ENCODE measurements at places on chromosomes 12 and 14.
A peak's percentile ranks its signal among the peaks of the same experiment; 100 is the strongest.

DNA sequence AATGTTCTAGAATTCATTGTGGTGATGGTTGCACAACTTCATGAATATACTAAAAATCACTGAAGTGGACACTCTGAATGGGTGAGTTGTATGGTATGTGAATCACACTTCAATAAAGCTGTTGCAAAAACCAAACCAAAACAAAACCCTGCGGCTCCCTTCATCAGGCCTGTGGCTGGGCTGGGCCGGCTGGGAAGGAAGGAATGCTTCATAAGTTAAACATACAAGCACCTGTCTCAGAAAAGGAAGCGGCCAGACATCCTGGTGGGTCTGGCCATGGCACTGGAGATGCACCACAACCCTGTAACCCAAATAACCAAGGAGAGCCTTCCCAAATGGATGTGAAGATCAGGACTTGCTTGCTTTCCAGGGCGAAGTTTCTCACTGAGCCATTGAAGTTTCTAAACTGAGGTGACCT is 34.9 kb downstream of the TTC7B start:
- no peak for DNase-seq

GRCh38 chr14:89504602-89505313 is 87.7 kb upstream of the FOXN3 start:
- DNase-seq = no peak

DNA sequence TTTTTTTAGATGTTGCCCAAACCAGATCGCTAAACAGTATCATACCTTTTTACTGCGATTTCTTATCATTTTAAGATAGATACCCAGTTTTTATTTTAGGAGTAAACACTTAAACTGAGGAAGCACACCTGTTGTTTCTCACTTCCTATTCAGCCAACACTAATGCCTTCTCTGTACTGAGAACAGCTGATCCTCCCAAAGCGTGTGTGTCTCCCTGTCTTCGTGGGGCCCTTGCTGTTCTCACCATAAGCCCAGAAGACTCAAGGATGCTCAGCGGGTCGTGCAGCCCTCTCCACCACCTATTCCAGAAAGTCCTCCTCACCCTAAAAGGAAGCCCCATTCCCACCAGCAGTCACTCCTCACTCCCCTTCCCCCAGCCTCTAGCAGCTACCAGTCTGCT is 14.8 kb downstream of the PPP2R5C start:
- no peak for DNase-seq

DNA sequence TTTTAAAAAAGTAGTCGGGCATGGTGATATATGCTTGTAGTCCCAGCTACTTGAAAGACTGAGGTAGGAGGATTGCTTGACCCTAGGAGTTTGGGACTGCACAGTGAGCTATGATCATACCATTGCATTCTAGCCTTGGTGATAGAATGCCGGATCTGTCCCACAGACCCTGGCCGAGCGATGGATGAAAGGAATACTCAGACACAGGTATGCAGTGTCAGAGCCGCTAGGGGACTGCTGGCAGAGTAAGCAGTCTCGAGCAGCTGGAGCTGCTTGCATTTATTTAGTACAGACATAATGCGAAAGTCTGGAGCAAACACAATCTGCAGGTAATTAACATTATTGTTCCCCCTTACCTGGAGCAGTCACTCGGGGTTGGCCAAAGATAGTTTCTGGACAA is 18.6 kb downstream of the AICDA start:
- DNase-seq = no peak

DNA sequence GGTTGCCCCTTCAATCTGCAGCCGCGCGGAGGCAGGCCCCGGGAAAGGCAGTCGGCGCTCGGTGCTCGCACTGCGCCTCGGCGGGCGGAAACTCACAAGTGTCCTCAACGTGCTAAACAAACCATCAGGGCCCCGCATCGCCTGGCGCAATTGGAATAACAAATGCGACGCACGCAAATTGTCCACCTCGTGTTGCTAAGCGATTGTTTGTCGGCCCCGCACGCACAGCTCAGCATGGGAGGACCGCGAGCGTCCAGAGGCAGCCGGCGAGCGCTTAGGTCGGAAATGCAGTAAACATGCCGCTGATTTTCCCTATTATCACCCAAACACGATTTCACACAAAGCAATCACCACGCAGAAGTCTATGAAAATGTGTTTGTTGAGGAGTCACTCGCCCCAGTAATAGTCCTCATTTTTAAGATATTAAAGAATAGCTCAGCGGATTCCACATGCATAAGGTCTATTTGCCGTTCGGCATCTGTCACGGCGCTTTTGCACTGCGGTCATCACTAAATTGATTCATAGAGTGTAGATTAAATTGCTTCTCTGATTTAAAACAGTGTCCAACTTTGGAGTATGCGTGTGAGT is 3.2 kb upstream of the GSC start:
- DNase-seq = no peak

DNA sequence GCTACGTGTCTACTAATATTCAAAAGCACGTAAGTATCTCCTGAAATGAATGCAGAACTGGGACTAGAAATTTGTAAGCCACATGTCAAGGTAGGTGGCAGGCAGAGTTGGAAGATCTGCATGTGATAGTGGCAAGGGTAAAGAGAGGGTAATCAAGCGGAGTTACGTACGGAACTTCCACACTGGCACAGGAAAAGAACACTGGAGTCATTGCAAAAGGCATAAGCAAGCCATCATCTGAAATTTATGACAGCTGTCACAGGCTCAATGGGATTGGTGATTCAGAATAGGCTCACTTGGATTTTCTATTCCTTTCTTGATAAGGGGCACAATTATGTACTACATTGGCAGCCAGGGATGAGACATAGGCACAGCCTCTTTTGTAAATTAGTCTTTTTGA is 245.3 kb downstream of the PDZRN4 start:
- DNase-seq = no peak

GRCh38 chr12:45433441-45433868 is 217.6 kb downstream of the ANO6 start:
- no peak for DNase-seq

- no peak for DNase-seq
Observed at GRCh38 chr14:90675399-90675798, 140.8 kb downstream of the TTC7B start.

DNA sequence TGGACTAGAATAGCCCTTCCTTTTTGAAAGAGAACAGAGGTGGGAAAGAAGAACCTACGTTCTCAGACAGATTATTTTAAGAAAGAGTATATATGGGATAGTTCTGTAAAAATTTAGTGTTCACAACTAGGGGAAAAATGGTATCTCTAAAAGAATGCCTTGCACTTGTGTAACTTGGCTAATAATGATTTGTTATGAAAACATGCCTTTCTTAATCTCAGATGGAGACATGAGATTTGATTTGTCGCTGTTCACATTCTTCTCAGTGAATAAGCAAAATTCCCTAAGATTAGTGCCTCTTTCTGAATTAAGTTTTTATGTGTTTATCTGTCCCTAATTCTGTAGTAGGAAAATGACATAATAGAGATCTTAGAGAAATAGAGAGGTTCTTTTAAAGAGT is 100.8 kb downstream of the USP15 start:
- DNase-seq = no peak

- DNase-seq = no peak
Observed at GRCh38 chr12:45477526-45477925, 252.0 kb upstream of the ARID2 start.

GRCh38 chr12:108825201-108825950 is 32.0 kb downstream of the SSH1 start:
- no peak for DNase-seq

GRCh38 chr12:49945394-49946080 is 5.0 kb upstream of the AQP2 start:
- DNase-seq = peak; percentile 79

- no peak for DNase-seq
Observed at GRCh38 chr12:62754706-62755105, 180.2 kb downstream of the PPM1H start.

DNA sequence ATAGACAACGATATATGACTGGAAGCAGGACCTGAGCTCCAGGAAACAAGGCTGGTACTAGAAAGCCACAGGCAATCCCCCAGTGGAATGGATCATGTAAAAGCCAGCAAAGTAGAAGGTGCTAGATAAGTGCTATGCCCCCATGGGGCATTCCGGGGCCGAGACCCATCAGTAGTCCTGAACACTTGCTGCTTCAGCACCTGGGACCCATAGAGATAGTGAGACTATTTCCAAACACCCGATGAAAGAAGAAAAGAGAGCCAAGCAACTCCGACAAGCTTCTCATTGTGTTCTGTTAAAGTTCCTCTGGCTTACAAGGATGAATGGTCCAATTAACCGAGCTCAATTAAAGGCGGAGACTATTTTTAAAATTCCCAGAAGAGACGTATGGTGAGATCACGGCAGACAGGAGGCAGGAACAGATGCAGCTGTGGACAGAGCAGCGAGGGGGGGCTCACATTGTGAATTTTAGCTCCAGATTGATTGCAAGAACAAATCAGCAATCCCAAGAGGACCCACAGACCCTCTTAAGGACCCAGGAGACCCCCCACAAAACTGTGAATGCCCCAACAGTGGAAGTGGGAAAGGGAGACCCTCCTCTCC is 142.5 kb upstream of the OVCH1 start:
- no peak for DNase-seq

GRCh38 chr14:38250331-38250730 is 5.6 kb downstream of the CLEC14A start:
- no peak for DNase-seq

DNA sequence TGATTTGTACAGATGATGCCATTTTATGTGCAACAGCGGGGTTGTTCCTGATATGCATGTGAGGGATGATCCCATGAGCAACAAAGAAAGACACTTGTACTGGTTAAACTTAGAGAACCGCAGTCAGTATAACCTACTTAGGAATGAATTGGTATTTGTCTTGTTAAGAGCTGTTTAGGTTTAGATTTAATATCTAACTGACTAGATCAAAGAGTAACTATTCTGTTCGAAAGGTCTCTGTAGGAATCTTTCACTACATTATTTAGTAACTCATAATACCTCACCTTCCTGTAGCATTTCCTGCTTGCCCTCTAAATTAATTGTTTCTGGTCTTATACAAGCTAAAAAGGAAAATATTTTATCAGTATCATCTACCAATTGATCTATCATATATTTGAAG is 350.4 kb downstream of the TRHDE start:
- DNase-seq = no peak

GRCh38 chr12:108711489-108712164 is 19.7 kb downstream of the CORO1C start:
- no peak for DNase-seq

DNA sequence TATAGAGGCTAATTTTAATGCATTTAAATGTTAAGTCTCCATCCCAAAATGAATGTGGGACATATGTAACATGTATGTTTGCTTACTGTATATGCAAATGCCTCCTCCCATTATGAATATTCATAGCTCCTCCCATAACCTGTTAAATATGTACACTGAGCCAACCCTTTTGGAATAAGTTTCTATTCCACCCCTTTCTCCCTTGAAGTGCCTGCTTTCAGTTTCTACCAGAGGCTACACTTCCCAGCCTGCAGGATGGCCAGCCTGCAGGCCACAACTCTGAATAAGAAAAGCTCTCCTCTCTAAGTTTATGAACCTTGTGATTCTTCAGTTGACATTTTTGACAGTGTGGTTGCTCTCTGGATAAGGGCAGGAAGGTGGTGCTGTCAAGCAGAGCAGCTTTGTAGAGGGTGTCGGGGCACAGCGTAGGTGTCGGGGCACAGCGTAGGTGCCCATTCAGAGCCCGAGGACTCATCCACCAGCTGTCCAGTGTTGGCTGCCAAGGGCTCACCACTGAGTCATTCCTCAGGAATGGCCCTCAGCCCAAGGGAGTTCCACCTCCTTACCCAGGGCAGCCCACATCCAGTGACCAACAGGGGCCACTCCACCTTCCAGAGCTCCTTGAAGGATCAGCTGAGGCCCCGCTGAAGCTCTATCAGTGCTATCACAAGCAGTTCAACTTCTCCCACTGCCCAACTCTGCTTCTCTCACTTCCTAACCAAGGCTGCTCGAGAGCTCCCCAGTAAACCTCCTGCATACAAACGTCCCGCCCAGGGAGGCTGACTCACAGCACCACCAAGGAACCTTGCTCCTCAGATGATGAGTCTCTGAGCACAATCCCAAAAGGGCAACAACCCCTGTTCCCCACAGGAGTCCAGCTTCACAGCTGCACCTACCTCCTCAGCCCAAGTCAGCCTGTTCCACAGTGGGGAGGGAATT is 31.4 kb downstream of the VWF start:
- no peak for DNase-seq

DNA sequence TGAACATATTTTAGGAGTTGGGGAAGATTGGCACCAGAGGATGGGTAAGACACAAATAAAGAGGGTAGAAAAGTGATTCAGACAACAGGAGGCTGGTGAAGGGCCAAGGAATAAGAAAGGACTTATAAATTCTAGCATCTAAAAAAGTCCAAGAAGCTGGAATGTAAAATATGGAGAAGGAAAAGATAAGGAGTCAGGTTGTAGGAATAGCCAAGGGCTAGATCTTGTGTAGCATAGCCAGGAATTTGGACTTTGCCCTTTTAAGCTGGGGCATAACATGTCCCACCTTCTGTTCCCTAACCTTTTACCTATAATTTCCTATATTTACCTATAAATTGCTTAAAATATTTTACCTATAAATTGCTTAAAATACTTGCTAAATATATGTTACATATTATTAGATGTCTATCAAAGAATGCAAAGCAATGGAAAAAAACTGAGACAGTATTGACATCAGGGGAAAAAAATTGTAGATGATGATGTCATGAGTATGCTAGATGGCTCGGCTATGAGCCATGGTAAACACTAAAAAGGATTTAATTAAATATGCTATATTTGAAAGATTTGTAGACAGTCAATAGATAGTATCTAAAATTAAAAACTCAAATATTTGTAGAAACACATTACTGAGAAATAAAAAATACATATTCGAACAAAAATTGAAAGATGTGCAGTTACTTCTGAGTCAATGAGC is 99.7 kb upstream of the PLEKHG7 start:
- no peak for DNase-seq

- no peak for DNase-seq
Observed at GRCh38 chr12:124445121-124445718, 122.2 kb downstream of the NCOR2 start.

DNA sequence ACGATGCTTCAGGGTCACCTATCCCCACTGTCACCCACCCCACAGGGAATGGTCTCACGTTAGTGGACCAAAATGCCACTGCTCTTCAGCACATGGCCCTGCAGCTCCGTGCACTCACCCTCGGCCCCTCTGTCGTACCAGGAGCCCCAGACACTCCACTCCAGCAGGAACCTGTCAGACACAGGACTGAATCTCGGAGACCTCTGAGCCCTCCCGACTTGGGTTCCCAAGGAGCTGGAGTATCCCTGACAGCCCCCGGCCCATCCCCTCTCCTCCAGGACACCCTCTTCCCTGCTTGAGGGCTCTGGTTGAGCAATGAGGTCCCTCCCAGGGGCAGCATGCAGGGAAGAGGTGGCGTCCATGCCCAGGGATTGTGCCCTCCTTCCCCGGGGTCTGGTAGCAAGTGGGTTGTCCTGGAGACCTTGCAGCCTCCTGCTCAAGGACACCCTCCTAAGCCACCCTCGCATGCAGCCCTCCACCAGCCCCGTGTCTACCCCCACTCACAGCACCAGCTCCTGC is 20.4 kb upstream of the LRTM2 start:
- no peak for DNase-seq

DNA sequence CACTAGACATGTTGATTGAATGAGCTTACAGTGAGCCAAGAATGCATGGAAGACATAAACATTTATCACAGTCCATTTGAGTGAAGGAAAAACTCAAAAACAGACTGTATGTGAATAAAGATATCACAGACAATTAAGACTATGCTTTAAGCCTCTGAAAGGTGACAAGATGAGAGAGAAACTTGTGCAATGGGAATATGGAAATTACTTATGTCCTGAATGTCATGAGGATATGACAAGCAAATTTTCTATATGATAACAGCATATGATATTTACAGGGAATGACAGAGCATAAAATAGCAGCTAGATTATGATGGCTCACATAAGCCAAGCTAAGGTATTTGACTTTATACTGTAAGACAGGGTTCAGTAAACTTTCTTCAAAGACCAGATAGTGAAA is 1153.1 kb upstream of the USP15 start:
- DNase-seq = no peak
